ENCODE measurements at places on chromosomes 3 and 15.

DNA sequence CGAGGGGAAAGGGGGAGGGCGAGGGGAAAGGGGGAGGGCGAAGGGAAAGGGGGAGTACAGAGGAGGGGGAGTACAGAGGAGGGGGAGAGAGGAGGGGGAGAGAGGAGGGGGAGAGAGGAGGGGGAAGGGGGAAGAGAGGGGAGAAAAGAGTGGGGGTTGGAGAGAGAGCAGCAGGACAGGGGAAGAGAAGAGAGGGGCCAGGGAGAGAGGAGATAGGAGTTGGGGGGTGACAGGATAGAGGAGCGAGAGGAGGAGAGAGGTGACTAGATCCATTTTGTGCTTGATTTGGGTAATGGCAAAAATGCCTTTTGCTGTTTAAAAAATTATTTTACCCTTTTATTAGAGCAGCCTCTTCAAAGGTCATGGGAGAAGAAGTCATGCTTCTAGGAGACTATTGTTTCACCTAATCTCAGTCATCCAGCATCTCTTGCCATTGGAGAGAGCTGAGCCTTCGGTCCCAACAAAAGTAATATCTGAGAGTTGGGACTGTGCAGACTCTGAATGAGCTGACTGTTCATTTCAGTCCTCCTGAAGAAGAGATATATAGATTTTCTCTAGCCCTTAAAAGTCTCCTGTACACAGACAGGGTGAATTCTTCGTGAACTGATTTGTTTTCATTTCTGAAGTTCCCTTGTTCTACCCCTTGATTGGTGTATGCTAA, 15.1 kb upstream of the TOP2B start:
- no peak for DNase-seq

DNA sequence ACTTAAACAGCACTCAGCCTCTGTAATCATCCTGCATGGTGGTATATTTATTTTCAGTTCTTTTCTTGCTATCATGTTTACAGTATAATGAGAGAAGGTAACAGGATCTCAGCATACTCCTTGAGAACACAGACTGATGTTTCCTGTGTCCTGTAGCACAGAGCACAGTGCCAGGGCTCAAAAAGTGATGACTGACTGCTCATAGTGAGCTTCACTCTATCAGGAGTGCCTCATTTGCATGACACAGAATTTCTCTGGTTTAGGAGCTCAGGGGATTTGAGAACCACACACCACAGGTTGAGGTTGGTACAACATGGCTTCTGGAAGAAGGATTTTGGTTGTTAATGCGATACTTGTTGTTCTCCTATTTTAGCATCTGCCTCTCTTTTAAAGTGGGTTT, 68.5 kb upstream of the SLC2A2 start:
- DNase-seq: no peak

GRCh38 chr3:154745929-154746328, 315.9 kb upstream of the GPR149 start:
- no peak for DNase-seq

- DNase-seq: no peak
Observed at GRCh38 chr3:171850320-171850959, 7.3 kb downstream of the TMEM212 start.

DNA sequence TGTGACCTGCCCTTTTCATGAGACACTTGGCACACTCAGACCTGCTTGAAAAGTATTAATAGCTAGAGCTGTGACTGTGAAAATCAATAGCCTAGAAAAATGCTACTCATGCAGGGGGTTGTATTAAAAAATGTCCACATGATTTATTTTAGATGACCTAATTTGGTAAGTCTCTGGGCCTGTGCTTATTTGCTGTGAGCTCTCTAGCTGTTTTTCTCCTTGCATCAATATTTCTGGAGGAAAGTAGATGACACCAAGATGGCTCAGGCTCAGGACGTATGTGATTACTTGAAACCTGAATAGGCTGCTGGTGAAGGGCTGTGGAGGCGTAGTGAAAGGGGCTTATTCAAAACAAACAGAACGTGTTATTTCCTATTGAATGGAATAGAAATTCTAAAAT, 29.5 kb downstream of the KCNAB1 start:
- no peak for DNase-seq

GRCh38 chr3:100615684-100616083, 6.3 kb downstream of the ADGRG7 start:
- DNase-seq: no peak

DNA sequence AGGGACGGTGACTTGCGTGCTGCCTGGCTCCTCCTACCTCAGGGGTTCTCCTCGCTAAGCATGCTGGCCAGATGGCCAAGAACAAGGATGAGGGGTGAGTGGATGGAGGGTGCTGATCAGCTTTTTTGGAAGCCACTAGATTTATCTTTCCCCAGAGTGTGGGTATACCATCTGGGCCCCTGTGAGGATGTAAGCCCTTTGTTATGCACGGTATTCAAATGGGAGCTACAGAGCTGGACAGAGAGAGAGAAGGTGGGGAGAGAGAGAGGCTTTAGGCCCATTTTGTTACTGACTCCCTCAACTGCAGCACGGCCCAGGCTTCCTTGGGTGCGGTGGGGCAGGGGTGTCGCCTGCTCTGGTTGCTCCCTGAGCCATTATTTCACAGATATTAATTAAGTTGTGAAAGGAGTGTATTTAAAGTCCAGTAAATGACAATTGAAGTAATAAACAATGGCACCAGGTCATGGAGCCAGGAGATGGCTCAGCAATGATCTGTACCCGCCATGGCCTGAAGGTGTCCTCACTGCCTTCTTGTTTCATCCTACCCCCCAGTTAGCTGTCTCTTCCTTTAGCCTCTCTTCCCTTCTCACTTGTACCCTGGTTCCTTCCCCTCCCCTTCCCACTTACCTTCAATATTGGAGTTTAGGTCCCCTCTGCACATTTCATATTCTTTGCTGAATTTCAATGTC, 158.0 kb downstream of the CLSTN2 start:
- no peak for DNase-seq

DNA sequence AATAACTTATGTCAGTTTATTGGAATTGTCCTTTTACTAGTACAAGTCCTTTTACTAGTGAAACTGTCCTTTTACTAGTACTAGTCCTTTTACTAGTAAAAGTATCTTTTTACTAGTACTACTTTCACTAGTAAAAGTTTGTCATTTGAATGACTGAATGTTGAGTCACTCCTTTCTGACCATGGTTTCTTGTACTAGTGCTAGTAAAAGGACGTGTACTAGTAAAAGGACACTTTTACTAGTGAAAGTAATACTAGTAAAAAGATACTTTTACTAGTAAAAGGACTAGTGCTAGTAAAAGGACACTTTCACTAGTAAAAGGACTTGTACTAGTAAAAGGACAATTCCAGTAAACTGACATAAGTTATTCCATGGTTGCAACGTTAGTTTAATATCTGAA, 96.3 kb downstream of the ZMAT3 start:
- DNase-seq: no peak

DNA sequence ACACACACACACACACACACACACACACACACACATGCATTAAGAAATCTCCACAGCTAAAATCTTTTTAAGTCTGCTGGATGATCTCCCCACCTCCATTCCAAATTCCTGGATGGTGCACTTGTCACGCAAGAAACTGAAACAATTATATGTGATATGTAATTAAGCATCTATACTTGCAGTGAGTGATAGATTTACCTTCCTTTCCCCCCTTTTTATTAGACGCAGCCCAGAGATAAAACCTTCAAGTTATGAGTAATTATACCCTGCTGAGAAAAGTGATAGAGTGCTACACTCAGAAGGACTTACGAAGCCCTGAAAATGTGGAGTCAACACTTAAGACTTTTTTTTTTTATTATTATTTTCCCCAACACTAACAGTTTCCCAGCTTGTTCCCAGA, 255.2 kb downstream of the LSAMP start:
- no peak for DNase-seq

DNA sequence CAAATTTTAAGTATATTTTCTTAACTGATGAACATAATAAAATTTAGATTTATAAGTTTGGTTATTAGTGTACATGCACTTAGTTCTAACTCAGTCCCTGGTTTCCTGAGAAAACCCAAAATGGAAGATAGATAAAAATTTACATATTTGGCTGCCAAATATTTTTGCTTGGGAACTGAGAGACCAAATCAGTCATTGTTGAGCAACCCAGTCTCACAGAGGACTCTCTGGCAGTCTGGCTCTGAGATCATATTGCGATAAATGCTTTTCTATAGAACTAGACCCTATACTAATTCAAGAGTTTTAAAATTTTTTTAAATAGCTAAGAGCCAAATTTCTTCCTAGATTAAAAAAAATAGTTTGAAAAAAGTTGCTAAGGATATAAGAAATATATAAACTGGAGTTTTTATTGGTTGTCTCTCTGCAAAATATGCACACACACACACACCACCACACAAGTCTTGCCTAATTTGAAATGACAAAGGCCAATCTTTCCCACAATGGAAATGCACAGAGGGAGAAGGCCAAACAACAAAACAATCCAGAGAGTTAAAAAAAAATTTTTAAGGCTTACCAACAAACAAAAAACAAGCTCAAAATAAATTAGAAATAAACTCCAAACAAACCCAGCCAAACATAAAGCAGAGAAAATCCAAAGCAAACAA, 259.5 kb downstream of the MECOM start:
- no peak for DNase-seq

GRCh38 chr15:70096215-70097062, 1.3 kb downstream of the TLE3 start:
- DNase-seq: peak; percentile 17

- peak; percentile 12 for DNase-seq
Observed at GRCh38 chr15:95025924-95026728, 794.8 kb downstream of the MCTP2 start.

- DNase-seq: no peak
Observed at GRCh38 chr3:61343543-61343942, 92.3 kb upstream of the FHIT start.

DNA sequence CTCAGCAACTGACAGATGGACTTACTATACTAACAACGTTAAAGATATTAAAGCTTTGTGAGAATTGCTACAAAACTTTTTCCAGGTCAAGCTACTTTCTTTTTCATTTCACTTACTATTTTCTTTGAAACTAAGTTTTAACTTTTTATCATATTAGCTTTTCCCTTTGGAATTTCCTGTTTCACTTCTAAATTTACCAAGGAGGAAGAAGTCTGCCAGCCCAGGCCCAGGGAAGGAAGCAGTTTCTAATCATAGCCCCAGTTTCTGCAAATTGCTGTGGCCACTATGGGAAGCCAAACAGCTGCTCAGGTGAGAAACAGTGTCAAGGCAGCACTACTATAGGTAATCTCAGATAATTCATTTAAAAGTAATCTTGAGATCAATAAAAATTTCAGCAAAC, 18.4 kb downstream of the CYFIP1 start:
- no peak for DNase-seq

DNA sequence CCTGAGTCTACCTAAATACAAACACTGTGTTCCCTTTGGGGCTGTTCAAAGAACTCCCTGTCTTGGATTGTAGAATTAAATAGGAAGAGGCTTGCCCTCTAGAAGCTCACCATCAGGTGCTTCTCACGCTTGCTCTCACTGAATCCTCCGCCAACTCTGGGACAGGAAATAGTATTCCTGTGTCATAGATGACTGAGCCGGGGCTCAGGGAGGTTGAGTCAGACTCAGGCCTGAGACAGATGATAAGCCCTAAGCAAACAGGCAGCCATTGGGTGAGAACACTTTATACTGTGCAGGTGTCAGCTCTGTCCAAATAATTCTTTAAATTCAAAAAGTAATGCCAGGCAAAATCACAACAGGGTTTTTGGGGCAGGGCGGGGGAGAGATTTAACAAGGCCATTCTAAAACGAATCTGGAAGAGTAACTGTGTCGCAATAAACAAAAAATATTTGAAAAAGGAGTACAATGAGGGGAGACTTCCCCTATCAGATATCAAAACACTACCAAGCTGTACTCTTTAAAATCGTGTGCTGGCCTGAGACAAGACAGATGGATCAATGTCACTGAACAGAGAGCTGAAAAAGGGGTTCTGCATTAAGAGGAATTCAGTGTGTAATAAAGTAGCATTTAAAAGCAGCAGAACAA, 59.0 kb downstream of the EPHB3 start:
- DNase-seq: no peak

GRCh38 chr3:43534675-43535074, 87.1 kb downstream of the ANO10 start:
- DNase-seq: no peak

- DNase-seq: no peak
Observed at GRCh38 chr3:183536238-183536880, 19.1 kb downstream of the KLHL6 start.

All from amniotic stem cell (primary cell).